ENCODE measurements at places on chromosomes 1 and 21.

DNA sequence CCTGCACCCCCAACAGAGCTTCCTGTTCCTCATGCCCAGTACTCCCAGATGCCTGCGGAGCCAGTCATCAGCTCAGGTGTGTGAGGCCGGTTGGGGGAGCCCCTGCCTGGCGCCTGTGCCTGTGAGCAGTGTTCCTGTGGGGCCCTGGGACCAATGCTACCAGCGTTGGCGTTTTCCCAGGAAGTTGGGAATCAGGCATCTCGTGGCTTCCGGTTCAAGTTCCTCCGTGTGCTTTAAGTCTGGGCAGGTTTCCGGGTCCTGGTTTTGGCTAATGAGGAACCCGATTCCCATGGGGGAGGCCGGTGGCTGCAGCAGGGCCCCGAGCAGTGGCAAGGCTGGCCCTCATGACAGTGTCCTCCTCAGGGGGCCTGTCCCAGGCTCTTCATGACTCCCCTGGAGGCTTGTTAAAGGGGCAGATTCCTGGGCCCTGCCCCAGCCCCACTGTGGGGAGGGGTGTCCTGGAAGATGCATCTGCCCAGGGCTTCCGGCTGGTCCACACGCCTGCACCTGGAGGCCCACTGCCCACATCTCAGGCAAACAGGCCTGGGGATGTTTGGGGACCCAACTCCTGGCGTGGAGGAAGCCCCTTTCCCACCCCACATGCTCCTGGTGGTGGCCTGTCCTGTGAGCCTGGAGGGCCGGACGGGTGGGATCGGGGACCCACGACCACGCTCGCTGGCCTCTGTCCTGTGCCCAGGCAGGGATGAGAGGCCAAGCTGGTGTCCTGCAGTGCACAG, 26.2 kb downstream of the TP73 start:
- no peak for DNase-seq

GRCh38 chr1:85411567-85412305, 53.2 kb downstream of the DDAH1 start:
- DNase-seq, result no peak

DNA sequence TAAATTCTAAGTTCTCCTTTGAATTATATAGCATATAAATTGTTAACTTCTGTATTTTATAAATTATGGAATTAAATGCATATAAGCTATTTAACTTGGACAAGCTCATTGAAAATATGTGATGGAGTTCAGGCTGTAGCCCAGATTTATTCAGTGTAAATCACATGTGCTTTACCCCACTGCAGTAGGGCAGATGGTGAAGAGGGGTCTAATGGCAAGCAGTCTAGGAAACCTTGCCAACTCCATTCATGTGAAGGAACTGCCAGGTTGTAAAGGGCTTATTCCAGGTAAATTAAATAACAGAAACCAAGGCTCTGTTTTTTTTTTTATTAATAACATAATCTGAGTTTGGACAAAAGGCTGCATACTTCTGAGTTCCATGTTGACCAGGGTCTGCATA, 243.2 kb downstream of the NCAM2 start:
- no peak for DNase-seq

DNA sequence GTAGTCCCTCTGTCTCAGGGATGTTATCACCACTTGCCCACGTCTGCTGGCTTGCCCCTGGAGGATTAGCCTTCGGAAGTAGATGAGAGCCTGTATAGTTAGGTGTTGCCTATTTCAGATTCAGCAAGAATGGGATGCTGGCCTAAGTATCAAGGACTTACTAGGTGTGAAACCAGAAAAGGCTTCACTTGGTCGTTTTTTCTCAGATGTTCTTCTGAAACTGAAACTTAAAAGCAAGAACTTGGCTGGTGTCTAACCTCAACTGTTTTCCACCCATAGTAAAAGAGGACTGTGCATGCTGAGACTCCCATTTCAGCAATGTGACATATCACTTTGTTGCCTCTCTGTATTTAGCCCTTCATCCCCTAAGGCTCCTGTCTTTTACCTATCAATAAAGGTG, 67.0 kb upstream of the LRRC53 start:
- no peak for DNase-seq

DNA sequence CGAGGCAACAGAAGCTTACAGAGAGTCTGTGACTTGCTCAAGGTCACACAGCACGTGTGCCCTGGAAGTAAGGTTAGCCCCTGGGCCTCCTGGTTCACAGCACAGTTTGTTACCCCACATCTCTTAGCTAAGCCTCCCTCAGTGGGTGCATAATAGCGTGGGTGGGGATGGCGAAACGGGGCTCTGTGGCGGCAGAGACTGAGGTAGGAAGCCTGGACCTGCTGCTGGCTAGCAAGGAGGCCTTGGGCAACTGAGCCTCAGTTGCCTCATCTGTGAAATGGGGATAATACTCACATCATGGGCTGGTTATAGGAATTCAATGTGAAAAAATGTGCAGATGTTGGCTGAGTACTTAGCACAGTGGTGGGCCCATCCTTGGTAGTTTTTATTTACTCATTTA, 596 bp downstream of the PADI4 start:
- no peak for DNase-seq

GRCh38 chr1:57222307-57222706, 201.6 kb downstream of the DAB1 start:
- no peak for DNase-seq

GRCh38 chr1:241749041-241749944, 97.2 kb downstream of the WDR64 start:
- no peak for DNase-seq

DNA sequence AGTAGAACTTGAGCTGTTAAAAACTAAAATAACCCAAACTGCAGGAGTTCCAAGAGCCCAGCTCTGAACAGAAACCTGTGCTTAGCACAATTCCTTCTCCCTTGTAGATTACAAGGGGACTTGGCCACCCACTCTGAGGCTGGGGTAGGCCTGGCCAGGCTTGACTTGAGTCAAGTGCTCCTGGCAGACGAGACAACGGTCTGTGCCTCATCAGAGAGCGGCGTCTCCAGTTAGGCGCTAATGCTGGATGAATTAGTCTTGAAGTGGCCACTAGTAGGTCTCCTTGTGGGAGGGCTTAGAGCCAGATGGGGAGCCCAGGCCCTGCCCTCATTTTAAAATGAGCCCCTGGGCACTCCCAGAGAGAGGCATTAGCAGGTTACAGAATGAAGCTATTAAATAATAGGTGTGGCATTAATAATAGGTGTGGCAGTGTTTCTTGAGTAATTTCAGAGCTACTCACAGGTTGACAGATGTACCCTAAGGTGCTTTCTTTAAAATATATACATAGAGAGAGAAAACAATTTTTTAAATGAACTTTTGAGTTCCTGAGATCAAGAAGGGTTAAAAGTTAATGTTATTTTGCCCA, 1.1 kb downstream of the EEIG2 start:
- peak; percentile 81 for DNase-seq

DNA sequence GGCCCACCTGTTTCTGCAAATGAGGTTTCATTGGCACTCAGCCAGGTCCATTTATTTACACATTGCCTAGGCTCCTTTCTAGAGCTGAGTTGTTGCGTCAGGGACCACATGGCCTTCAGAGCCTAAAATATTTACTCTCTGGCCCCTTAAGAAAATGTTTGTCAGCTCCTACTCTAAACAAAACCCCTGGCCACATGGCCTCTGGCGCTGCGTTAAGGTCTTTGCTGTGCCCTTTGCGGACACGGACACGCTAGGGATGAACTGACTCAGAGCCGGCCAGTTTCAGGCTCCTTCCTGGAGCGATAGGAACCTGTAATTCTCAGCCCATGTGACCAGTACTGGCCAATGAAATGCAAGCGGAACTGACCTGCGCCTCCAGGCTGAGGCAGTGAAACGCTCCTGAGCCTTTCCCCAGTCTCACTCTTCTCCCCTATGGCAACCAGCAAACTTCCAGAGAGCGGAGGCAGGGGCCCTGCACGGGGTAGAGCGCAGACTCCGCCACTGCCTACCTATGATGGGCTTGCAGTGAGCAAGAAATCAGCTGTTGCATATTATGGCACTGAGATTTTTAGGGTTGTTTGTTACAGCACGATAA, 160.3 kb downstream of the ETS2 start:
- no peak for DNase-seq

- no peak for DNase-seq
Measured at GRCh38 chr1:83717785-83718184, 281.1 kb downstream of the TTLL7 start.
